ENCODE measurements at places on chromosomes 7 and 10.

DNA sequence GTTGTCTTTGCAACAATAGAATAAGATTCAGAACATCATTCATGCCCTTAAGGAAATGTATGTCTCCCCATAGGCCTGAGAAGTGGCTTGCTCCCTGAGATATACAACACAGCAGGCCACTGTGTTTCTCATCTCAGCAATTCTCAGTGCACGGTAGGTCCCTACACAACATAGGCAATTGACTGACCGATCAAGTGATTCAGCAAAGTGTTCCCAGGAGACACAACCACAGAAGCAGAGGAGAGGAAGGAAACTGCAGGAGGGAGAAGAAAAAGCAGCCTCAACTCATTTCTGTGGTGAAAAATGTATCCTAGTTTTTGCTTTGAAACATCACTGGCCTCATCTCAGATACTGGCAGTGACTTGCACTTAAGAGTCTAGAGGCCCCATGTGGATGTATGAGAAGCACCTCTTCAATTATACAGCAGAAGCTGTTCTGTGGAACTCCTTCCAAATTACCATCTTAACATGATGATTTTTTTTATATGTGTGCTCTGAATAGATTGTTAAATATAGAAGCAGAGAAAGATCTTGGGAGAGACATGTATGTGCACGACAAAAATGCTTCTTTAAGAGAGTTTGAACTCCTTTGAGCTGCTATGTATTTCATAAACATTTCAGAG, 306.8 kb downstream of the XPNPEP1 start:
- no peak for DNase-seq

DNA sequence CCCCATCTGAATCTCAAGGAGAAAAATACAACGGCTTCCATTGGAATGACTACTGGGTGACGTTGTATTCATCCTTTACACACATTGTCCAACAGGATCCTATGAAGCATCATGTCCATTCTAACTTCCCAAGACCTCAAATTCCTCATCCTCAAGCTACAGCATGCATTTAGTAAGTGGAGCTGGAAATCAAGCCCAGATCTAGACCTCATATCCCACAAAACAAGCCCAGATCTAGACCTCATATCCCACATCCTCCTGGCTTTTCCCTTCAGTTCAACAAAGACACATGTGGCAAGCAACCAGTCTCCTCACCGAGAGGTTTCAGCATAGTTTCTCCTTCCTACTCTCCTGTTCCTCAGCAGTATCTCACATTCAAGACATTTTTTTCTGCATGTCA, 12.2 kb downstream of the IGF2BP3 start:
- no peak for DNase-seq

DNA sequence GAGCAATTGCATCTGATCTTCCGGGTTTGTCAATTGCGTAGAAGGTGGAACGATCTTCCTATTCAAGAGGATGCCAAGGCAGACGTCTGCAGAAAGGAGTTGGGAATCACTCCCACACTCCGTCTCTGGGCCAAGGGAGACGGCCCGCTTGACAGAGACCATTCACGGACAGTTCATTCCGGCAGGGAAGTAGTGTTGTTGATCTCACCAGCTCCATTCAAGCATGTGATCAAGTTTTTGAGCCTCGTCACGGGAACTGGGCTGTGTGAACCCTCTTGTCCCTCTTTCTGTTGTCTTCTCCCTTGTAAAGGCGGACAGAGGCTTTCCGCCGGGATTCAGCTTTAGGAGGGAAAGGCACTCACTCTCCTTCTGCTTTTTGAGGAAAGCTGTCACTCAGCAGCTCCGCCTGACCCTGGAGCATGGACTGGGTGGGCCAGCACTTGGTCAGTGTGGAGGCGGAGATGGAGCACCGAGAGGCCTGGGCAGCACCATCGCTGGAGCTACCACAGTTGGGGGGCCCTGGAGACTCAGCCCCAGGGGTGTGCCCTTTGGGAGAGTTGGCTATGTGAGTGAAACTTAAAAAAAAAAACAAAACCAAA, 44.9 kb downstream of the SPDYE5 start:
- DNase-seq = no peak

- DNase-seq = no peak
Measured at GRCh38 chr10:60257767-60258428, 131.8 kb downstream of the ANK3 start.

DNA sequence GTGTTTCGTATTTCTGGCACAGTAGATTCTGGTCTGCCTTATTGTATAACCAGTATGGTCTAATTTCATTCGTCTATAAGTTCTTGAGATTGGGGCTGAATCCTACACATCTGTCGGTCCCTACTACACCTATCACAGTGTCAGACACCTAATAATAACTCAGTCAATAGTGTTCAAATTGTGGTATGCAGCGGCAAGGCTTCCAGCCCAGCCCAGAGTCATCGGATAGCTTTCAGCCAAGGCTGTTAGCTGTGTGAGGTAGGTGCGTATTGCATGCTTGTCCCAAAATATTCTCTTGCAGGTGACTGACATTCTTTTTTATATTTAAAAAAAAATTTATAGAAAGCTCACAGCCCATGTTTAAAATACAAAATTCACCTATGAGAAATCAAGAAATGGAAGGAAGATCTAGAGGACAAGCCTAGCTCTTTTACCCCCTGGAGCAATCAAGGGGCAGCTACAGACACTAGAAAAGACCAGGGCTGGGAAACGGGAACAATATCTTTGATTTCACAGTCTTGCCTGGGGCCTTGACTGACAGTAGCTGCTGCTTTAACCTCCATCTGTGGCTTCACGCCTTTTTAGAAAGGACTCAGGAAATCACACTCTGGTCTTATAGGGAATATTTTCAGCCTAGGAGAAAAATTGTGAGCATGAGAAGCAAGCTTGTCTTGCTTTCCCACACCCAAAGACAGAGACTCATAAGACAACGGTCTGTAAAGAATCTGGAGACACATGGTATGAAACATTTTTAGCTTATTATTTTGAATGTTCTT, 9.5 kb upstream of the ASB4 start:
- no peak for DNase-seq

GRCh38 chr10:4066581-4067390, 281.8 kb upstream of the KLF6 start:
- no peak for DNase-seq

- DNase-seq = no peak
Measured at GRCh38 chr7:10685040-10685439, 288.6 kb upstream of the PHF14 start.

GRCh38 chr10:130351466-130352290, 215.5 kb downstream of the GLRX3 start:
- DNase-seq = no peak

GRCh38 chr7:94556028-94556427, 46.4 kb downstream of the CASD1 start:
- no peak for DNase-seq

DNA sequence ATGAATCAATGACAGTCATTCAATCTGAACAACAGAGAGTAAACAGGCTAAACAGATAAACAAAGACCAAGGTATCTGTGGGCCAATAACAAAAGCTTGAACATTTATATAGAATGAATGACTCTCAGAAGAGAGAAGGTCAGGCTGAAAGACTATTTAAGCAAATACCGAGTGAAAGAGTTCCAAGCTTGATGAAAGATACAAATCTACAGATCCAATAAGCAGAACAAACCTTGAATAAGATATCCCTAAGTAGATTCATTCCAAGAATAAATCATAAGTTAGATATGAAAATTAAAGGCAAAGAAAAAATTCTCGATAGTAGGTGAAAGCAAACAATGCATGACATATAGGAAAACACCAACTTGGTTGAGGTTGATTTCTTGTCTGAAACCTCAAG, 376.4 kb upstream of the IGFBP3 start:
- DNase-seq = no peak

DNA sequence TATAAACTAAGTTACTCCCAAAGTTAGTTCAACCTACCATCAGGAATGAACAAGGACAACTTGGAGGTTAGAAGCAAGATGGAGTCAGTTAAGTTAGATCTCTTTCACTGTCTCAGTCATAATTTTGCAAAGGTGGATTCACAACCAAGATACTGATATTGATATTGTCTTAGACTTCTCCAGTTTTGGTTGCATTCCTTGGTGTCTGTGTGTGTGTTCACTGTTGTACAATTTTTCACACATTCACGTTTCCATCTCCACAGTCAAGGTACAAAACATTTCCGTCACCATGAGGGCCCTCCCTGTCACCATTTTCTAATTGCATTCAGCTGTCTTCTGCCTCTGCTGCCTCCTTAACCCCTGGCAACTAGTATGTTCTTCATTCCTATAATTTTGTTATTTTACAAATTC, 41.1 kb downstream of the AKR1E2 start:
- DNase-seq = no peak

DNA sequence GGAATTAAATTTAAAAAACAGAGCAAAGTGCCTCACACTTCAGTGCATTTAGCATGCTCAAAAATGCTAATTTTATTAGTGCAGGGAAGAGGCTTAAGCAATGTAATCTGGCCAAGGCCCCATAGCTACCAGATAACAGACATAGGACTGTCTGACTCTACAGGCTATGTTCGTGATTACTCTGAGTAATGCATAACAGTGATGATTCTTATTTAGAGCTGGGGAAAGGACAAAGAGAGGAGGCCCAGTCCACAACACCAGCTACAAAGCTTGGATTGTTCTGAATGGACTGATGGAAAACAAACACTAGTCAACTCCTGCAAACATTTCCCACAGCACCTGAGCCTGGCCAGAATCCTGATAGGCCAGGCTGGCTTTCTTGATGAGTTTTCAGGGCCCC, 8.4 kb upstream of the CH25H start:
- no peak for DNase-seq

DNA sequence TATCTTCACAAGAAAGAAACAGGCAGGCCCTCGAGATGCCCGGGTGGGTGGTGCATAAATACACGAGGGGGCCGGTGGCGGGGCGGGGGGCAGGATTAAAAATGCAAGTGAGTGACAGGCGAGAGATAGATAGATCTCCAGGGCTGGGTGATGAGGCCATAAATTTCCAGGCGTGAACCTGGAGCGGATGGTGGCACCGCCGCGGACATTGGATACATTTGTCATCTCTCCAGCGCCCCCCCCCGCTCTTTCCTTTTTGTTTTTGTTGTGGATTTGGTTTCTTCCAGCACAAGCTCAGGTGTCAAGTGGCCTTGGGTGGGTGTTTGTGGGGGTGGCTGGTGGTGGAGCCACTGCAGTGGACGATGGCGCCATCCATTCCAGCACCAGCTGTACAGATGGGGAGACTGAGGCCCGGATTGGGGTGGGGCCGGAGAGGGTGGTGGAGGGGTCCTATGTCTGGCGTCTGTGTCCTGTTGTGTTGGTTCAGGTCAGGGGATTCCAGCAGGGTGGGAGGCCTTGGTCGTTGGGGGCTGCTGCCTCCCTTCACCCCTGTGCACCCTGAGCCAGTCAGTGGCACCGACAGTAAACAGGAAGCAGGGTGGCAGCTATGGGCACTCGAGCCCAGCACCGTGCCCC, 2.9 kb downstream of the ELFN1 start:
- peak; percentile 3 for DNase-seq

- no peak for DNase-seq
Measured at GRCh38 chr10:115171392-115171960, 78.3 kb downstream of the ATRNL1 start.

DNA sequence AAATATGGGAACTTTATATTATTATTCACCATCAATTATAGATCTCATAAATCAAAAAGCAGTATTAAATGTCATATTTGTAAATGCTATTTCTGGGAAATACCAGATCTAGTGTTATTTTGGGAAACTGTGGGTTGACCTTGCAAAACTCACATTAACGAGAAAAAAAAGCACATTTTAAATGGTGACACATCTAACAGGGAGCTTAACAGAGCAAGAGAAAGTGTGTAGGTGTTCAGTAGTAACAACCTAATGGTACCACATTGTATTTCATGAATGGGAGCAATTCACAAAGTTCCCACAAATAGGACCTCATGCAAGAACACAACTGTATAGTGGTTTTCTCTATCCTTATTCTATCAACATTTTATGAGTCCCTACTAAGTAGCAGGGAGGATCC, 26.2 kb upstream of the HDAC9 start:
- DNase-seq = no peak

DNA sequence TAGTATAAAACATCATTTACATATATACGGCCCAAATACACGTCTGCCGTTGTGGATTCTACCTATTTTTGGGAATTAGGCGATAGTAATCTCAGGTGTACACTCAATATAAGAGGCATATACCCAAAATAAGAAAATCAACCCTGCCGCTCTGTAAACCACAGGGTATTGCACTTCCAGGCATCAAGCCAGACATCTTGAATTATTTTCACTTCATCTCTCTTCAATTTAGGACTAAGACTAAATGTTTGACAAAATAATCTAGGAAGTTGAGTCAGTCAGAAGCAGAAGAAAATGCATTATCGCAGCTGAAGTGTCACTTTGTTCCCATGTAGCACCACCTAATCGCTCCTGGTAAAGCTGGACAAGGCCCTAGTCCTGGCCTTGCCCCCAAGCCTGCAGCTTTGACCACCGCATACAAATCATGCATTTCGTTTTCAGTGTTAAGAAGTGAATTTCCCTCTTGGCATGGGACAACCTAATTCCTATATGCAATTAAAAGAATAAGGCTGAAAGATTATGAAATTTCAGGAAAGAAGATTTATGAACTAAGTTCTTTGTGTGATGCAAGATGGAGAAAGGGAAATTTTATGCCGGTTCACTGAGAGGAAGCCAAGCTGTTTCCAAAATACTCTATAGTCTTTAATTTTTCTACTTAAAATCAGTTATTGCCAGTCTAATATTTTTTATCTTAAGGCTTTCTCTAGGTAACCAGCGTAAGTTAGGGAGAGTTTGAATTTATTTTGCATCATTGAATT, 26.0 kb downstream of the CABCOCO1 start:
- no peak for DNase-seq

GRCh38 chr10:110833234-110833940, 38.3 kb upstream of the PDCD4 start:
- DNase-seq = no peak

DNA sequence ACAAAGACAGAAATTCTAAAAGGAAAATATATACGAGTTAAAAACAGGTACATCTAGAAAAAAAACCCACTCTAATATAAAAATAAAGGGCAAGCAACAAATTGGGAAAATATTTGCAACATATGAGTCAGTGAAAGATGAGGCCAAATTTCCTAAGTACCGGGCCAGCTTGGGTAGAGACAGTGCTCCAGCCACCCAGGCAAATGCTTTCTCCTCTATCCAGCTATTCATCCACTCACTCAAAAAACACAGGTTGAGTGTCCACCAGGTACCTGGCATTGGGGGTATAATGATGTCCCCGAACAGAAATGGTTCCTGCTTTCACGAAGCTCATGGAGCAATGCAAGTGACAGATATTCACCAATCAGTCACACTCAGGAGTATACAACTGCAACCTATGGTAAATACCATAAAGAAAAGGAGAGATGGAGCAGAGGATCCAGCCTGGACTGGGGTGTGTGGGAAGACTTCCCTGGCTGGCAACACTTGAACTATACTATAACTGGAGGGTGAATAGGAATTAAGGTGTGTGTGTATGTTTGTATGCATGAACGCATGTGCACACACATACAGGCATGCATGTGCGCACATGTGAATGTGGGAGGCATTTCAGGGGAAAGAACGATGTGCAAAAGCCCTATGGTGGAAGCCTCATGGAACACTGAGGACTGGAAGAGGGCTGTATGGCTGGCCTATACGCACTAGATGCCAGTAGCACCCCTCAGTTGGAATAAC, 2.3 kb downstream of the ARHGAP22 start:
- DNase-seq = no peak

Data from T-cell (primary cell).